ENCODE measurements at places on chromosomes 13 and 19.
A peak's percentile ranks its signal among the peaks of the same experiment; 100 is the strongest.

DNA sequence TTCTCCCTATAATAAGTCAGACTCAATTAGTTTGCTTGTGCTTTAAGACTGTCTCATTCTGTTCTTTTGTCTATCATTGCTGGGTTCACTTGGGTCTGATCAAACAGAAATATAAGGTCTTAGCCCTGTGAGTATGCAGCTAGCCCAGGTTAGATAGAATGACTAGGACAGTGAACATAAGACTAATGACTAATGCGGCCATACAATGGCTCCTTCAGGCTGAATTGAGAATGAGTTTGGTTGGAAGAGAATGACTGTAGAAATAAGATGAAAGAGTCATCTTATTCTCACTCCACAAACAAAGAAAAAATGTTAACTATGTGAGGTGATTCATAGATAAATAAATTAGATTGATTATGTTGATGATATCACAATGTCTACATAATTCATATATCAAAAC lies 50.1 kb upstream of the OBI1 start:
- DNase-seq: no peak

GRCh38 chr13:111184458-111185401 lies 69.6 kb downstream of the ARHGEF7 start:
- no peak for DNase-seq

- no peak for DNase-seq
Observed at GRCh38 chr19:10740798-10741197, 22.9 kb downstream of the DNM2 start.

GRCh38 chr19:3324405-3324856 lies 42.0 kb upstream of the NFIC start:
- peak; percentile 71 for DNase-seq

GRCh38 chr19:55489711-55490477 lies 1.7 kb downstream of the SSC5D start:
- no peak for DNase-seq

DNA sequence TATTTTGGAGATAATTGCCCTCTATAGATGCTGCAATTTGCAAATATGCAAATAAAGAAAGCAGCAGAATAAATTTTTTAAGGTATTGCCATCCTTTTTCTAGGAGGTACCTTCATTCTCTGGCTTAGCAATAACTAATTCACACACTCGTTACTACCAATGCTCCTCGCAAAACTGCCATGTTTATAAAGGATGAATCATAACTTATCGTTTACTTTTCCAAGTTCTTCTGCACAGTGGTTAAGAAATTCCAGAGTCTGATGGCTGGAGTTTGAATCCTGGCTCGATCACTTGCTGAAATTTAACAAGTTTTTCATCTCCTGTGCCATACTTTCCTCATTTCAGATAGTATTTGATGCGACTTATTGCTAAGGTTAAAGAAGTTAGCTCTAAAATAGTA lies 708.6 kb upstream of the KLHL1 start:
- DNase-seq: no peak

DNA sequence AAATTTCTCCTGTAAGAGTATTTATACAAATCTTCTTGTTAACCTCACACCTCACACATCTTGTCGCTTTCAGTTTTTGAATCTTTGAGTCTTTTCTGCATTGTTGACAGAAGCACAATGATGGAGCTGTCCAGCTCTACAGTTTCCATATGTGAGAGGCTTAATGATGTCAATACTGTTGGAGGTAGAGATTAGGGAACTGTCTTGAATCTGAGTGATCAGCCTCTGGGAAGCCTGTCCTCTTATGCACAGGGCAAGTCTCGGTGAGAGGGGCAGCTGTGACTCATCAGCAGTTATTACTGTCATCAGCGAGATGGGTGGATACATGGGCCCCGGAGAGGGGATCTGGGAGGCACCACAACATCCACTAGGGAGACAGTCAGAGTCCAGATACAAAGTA lies 4.6 kb upstream of the ITGBL1 start:
- no peak for DNase-seq

GRCh38 chr19:18339723-18340122 lies 675 bp upstream of the PGPEP1 start:
- DNase-seq: no peak

DNA sequence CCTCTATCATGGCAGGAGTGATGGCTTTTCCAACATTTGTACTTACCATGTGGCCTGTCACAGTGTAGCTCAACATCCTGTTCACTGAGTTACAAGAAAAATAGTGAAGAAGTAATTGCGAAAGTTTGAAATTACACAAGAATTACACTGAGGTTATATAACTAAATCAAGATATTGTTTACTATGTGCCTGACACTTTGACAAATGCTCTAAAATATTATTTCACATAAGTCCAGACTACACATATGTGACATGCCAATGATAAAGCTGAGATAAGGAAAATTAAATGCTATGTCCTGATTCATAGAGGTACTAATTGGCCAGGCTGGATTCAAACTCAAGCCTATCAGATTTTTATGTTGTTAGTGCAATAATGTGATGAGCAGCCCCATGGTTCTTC lies 451.7 kb downstream of the PCDH9 start:
- DNase-seq: no peak

GRCh38 chr13:40572961-40573360 lies 93.5 kb downstream of the FOXO1 start:
- no peak for DNase-seq

DNA sequence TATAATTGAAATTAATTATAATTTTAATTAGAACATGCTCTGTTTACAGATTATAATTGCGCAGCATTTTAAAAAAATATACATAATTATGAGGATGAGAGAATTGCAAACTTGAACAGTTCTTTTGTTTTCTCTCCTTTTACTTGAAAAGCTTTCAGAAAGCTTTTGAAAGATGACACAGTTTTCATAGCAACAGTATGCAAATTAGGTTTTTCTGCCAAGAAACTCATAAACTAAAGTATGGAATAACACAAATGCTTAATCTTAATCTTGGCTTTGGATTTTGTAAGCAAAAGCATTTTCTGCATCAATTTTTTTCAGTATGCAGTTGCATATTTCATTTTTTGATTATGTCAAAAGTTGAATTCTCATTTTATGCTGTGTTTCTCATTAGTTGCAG lies 32.8 kb upstream of the AKAP11 start:
- no peak for DNase-seq

- DNase-seq: no peak
Observed at GRCh38 chr13:79678100-79678499, 197.1 kb downstream of the NDFIP2 start.

DNA sequence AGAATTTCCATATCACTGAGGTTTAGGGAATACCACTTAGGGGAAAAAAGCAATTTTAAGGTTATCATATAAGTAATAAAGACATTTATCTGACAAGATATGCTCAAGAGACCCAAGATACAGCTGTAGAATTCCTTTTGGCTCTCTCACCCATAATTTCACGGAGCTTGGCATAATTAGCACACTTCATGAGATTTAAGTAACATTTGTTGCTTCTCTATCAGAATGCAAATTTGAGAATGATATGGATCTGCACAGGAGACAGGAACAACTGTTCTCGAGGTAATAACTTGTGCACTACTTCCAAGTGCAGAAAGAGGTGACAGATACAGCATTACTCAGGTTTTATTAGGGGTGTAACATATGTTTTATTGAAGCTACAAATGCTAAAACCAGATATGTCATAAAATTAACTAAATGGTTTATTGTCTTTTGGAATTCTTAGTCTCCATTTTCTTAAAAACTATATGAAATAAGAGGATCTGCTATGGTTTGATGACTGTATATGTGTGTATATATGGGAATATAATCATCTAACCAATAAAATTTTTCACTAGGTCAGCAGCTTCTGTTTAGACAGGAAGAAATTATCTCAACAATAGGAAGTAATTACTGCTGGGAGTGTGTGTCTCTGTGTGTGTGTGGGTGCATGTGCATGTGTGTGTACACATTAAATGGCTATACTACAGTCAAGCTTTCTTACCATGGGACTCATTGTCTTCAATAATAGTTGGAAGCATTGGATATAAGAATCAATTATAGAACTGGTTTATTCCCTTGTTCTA lies 401.3 kb downstream of the PCDH17 start:
- no peak for DNase-seq

- DNase-seq: no peak
Observed at GRCh38 chr19:39372047-39372802, 18.7 kb downstream of the PAF1 start.

GRCh38 chr19:2808129-2808941 lies 11.3 kb upstream of the ZNF554 start:
- DNase-seq: no peak

GRCh38 chr13:92804346-92804745 lies 422.3 kb upstream of the GPC6 start:
- DNase-seq: no peak

- DNase-seq: no peak
Observed at GRCh38 chr19:18733196-18733647, 49.7 kb downstream of the CRTC1 start.

- DNase-seq: no peak
Observed at GRCh38 chr19:57010541-57010940, 109.2 kb upstream of the USP29 start.

GRCh38 chr19:35903550-35904179 lies 1.3 kb downstream of the HCST start:
- DNase-seq: peak; percentile 67

GRCh38 chr13:47332149-47332548 lies 435.3 kb upstream of the HTR2A start:
- no peak for DNase-seq

DNA sequence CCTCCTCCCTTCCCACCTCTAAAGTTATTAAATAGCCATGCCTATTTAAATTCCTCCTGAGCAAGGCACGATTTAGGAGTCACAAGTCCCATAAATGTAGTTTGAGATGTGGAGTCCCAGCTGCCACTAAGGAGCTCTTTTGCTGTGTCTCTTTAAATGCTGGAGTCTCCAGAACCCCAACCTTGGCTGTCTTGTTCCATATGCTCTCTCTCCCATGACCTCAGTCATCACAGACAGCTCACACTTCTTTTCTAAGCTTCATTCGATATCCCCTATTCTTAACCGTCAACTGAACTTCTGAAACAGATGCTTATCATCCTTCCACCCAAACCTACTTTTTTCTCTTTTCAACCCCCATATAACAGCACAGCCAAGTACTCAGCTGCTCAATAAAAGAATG lies 197.1 kb downstream of the VWA8 start:
- DNase-seq: no peak

DNA sequence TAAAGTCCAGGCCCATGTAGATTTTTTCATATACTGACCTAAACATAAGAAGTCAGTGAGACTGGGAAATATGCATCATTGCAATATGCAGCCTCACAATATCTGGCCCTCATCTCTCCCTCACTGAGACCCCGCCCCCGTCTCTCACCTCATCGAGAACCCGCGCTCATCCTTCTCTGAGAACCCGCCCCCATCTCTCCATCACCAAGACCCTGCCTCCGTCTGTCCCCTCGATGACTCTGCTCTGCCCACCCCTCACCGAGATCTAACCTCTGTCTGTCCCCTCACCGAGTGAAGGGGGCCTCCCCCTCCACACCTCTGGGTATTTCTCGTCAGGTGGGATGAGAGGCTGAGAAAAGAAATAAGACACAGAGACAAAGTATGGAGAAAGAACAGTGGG lies 20.5 kb upstream of the ZNF846 start:
- no peak for DNase-seq

GRCh38 chr13:108328848-108329247 lies 59.3 kb downstream of the TNFSF13B start:
- DNase-seq: no peak

GRCh38 chr19:8022275-8022674 lies 16.8 kb upstream of the ELAVL1 start:
- no peak for DNase-seq

DNA sequence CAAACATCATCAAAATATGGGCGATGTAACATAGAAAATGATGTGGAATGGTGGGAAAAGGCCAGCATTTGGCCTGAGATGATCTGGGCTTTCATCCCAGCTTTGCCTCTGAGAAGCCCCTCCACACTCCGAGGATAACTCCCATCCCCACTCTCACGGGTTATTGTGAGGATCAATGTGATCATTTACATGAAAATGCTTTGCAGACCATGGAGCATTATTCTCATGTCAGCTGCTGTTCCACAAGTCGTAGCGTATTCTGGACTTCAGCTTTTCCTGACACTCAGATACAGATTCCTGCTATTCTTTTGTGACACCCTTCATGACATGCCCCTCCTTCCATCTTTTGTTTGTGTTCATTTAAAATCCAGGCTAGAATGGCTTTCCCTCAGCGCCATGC lies 86.5 kb downstream of the NUFIP1 start:
- DNase-seq: no peak

DNA sequence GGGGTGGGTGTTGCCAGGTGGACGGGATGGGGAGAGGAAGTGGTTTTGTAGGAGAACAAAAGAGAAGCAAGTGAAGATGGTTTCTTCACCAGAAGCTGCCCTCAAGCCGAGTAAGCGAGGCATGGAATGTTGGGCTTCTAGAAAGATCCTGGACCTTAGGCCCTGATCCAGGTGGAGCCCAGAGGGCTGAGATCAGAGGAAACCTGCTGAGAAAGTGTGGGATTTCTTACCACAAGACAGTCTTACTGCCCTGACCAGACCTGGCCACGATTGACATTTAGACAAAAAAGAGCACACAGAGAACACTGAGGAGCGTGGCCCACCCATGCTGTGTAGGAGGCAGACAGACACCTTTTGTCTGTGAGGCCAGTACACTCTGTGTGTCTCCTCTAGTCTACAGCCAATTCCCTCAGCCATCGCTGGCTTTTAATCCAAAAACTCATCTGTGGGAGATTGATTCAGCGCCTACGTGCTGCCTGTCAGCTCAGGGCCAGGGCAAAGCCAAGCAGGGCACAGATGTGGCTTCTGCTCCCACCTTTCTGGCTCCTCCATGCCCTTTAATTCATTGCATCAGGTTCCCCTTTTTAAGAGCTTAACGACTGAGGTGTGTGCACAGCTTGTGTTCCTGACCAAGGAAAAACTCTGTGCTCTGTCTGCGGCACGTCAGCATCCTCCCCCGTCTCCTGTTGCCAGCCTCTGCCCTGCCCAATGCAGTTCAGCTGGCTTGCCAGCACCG lies 123.3 kb downstream of the AKAP11 start:
- DNase-seq: no peak

GRCh38 chr19:19305696-19306095 lies 14.6 kb downstream of the SUGP1 start:
- no peak for DNase-seq

Measured in stimulated activated CD4-positive, alpha-beta T cell treated with anti-CD3 and anti-CD28 coated beads, TNF-alpha, amount 100 ng/mL, for 48 hours (primary cell).